ENCODE measurements at places on chromosomes 7 and 10.

- no peak for DNase-seq
These were observed 351.1 kb upstream of the ETV1 start for GRCh38 chr7:14340393-14341074.

DNA sequence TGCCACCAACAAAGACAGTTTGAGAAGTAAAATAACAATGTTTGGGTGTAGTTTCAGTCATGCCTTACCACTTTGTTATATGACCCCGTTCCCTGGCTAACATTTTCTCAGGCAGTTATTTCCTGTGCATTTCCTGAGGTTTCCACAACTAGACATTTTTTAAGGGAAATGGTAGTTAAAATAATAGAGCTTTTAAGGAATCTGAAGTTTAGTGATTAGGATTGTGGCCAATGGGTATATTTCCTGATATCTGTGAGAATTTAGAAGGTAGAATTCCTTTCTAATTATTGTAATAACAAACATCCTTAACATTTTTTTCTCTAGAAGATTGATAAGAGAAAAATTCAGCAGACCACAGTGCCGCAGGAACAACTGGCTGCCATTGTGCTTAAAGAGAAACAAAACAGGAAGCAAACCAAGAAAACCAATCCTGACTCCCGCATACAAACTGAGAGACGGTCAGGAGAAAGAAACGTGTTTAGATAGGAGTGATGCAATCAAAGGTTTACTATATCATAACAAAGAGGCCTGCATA lies 193.6 kb downstream of the MBL2 start:
- DNase-seq, result no peak

GRCh38 chr10:24947304-24948097 lies 4.9 kb downstream of the PRTFDC1 start:
- DNase-seq, result no peak

- no peak for DNase-seq
These were observed 72.9 kb downstream of the SP8 start for GRCh38 chr7:20713792-20714191.
